Cortex of kidney (tissue), 1 donor: ENCODE measurements at places on chromosomes 1 and 21.

DNA sequence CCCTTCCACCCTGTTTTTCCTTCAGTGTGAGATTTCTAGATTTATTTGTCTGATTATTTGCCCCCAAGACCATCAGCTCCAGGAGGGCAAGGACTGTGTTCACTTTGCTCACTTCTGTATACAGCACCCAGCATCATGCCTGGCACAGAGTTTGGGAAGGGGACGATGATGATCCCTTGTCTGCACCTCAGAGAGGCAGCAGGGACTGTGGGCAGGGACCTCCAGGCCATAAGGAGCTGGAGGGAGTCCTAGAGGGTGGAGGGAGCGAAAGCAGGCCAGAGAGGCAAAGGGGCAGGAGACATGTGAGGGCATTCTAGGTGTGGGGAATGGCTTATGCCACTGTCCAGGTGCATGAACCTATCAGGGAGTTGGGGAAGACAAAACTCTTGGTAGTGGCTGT is 32.8 kb downstream of the H3-3A start:
- no peak for DNase-seq

DNA sequence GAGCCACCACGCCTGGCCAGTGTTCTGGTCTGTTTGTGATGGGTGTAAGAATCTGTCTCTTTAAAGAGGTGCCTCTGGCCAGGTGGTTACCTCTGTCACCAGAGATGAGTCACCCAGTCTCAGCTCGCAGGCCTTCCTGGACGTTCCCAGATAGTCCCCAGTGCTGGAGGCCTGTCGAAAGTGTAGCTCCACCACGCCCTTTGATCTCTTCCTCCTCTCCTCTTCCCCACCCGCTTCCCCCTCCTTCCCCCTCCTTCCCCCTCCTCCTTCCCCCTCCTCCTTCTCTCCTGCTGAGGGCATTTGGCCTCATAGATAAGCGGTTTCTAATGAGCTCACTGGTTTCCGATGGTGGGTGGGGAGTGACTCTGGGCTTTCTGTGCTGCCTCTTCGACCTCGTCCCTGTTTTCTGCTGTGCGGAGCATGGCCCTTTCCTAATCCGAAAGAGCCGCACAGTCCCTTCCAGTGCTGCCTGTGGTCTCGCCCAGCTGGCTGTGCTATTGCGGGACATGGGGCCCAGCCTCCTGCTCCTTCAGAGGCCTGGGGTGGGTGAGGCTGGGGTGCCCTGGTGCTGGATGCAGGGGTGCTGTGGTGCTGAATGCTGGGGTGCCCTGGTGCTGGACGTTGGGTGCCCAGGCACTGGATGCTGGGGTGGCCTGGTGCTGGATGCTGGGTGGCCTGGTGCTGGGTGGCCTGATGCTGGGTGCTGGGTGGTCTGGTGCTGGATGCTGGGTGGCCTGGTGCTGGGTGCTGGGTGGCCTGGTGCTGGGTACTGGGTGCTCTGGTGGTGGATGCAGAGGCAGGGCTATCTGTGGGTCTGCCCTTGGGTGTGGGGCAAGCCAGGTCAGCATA is 19.2 kb downstream of the AGPAT3 start:
- DNase-seq, result no peak

DNA sequence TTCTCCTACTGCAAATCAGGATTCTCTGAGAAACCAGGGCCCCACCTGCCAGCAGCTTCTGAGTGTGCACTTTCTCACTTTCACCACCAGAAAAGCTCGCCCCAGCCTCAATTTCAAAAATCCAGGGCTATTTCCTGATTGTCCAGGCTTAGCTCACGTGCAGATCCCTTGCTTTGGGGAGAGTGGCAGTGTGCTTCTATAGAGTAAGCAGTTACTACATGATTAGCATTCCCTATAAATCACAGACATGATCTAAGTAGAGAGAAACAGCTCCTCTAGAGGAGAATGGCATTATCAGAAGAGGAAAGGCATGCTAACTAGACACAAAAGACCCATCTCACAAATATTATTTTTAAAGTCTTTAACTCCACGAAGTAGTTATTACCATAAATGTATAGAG is 456.0 kb upstream of the PKN2 start:
- no peak for DNase-seq

GRCh38 chr1:212669102-212669501 is 30.5 kb downstream of the BATF3 start:
- DNase-seq, result no peak

DNA sequence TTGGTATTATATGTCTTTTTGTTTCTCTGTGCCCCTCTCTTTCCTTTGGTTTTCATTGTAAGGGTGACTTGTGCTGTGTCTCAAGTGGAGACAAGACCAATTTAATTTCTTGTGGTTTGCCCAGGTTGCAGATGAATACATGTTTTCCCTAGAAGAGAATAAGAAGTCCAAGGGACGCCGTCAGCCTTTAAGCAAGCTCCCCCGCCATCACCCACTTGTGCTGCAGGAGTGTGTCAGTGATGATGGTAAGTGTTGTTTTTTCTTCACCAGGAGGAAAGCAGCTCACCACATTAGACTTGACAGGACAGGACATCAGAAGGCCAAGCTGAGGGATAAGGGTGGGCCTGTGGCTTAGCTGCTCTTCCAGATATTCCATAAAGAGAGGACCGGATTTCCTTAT is 23.8 kb upstream of the ST3GAL3 start:
- no peak for DNase-seq
